ENCODE measurements at places on chromosomes 7 and 10.

GRCh38 chr7:129252128-129252527 is 27.3 kb downstream of the AHCYL2 start:
- DNase-seq: peak; percentile 4

- no peak for DNase-seq
These were observed 67.5 kb upstream of the SORCS1 start for GRCh38 chr10:107232013-107232412.

- DNase-seq: no peak
These were observed 18.3 kb upstream of the GRIFIN start for GRCh38 chr7:2494191-2495130.

- DNase-seq: no peak
These were observed 75.3 kb upstream of the IL6 start for GRCh38 chr7:22651534-22652243.

- no peak for DNase-seq
These were observed 245.7 kb downstream of the STK31 start for GRCh38 chr7:23955600-23956149.

- no peak for DNase-seq
These were observed 184.9 kb downstream of the DNAJB6 start for GRCh38 chr7:157521752-157522151.

DNA sequence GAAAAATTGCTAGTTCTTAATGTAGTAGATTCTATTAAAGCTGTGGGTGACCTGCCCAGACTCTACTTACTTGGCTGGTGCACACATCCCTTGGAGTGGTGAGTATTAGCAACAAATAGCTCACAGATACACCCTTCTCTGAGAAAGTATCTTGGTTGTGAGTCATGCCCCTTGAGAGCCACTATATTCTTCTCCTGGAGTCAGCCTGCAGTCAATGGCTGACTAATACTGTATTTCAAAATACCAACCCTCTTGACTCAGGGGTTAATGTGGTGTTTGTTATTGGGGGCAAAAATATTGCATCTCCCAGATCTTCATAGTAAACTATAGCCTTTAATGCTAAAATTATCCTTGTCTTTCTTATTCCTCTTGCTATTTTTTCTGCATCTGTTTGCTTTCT is 354.9 kb downstream of the BMPER start:
- DNase-seq: no peak

GRCh38 chr7:78852951-78853350 is 600.5 kb downstream of the MAGI2 start:
- DNase-seq: no peak

GRCh38 chr10:1241322-1241890 is 185.2 kb downstream of the WDR37 start:
- DNase-seq: no peak

GRCh38 chr7:12111422-12112405 is 99.4 kb upstream of the TMEM106B start:
- DNase-seq: no peak

GRCh38 chr10:55410415-55410885 is 609.4 kb upstream of the PCDH15 start:
- no peak for DNase-seq

GRCh38 chr10:107425931-107426553 is 261.5 kb upstream of the SORCS1 start:
- DNase-seq: no peak

DNA sequence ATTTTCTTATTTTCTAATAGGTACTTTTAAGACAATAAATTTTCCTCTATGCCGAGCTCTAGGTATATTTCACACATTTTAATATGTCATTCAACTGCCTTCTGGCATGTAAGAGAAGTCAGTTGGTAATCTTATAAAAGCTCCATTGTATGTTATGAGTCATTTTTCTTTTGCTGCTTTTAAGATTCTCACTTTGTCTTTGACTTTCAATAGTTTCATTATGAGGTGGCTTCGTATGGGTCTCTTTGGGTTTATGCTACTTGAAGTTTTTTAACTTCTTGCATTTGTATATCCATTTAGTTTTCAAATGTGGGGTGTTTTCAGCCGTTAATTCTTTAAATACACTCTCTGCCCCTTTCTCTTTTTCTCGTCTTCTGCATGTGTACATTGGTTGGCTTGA is 80.5 kb downstream of the ABCA13 start:
- no peak for DNase-seq

GRCh38 chr10:35872671-35873070 is 230.6 kb upstream of the FZD8 start:
- DNase-seq: peak; percentile 38

- peak; percentile 2 for DNase-seq
These were observed 732.1 kb upstream of the C7orf33 start for GRCh38 chr7:147858421-147858820.

DNA sequence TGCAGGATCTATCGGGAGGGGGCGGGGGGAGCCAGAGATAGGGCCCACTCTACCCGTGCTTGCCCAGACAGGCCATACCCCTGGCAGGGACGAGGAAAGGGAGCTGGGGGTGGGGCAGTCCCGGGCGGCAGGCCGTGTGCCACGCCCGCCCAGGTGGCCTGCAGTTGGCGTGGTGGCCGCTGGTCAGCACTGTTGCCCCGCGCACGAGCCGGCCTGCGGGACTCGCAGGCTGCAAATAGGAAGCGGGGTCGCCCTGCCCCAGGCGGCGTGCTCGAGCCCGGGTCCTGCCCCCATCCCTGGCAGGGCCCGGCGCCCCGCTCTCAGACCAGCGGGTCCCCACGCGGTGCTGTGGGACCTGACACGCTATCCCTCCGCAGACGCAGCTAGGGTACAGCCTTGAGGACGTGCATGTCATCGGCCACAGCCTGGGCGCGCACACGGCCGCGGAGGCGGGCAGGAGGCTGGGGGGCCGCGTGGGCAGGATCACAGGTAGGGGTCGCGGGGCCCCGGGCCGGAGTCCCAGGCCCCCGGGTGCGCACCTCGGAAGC is 6.7 kb downstream of the PNLIPRP2 start:
- no peak for DNase-seq

GRCh38 chr7:157780721-157781120 is 443.9 kb downstream of the DNAJB6 start:
- no peak for DNase-seq

DNA sequence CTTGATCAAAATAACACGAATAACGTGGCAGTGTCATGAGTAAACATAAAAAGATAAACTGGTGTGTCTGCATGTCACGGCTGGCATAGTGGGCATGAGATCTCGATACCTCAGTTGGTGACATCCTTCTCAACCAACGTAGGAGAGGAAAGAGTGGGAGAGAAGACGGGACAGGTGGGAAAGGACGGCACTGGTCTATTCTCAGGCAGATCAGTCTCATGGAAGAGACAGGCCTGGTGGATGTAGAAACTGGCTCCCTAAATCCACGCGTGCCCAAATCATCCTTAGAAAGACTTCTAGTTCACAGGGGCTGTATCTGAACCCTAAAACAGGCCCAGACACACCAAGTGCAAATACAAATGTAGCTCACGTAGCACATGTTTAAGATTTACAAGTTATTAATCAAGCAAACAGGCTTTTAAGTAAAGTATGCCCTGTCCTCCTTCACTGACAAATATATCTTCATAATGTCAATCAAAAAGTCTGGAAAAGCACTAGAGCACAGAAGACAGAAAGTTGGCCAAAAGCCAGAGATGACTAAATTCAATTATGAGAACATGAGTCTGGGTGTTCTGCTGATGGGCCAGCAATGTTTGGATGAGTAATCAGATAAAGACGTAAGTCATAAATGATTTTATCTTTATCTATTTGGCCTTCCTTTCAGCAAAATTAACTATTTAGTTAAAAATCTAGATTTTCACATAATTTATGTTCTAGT is 56.3 kb downstream of the SFMBT2 start:
- no peak for DNase-seq

- no peak for DNase-seq
These were observed 20.3 kb downstream of the COL1A2 start for GRCh38 chr7:94414980-94415379.

DNA sequence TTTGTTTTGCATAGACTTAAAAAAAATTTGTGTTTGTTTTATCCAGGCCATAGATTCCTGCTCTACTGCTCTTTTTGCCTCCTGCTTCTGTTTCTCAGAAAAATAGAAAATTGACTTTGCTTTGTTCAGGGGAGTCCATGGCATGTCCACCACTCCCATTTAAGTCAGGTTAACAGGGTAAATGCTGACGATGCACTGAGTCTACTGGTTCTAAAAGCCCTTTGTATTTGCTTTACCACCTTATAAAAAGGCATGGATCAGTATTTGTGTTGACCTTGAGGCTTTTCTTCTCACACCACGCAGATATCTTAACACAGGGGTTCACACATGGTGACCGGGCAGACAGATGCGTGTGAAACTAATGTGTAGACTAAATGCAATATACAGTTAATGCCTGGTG is 139.5 kb upstream of the RHEB start:
- DNase-seq: no peak

GRCh38 chr10:121572859-121573537 is 25.2 kb downstream of the FGFR2 start:
- DNase-seq: peak; percentile 19

Measured in NCI-H446 (cell line).